ENCODE measurements at places on chromosomes 11 and 22. TPM values are rescaled to one million over a fixed set of nuclear protein-coding genes. Genes with fewer than 3 reads are reported as not detected.
A peak's percentile ranks its signal among the peaks of the same experiment; 100 is the strongest.

DNA sequence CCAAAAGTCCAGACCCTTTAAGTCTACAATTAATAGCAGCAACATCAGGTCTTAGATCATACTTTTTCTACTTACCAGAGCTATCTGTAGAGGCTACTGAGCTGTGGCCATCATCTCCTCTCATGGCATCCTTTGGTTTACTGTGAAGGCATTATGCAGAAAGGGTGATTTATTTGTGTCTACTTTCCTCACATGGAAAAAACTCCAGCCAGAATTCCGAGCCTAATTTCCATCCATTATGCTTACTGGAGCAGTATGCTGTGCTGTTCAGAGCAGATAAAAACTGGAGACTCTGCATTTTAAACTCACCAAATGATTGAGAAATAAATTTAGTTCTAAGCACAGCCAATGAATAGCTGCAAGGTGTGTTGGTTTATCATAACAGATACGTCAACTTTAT lies 581.8 kb downstream of the ETS1 start:
- ATAC-seq = no peak

Gene RGL4
- not detected for total RNA-seq

GRCh38 chr11:70049045-70049444 lies 29.1 kb upstream of the ANO1 start:
- ATAC-seq = no peak

Gene NRIP3
- 2.2 TPM for total RNA-seq

GRCh38 chr22:37862570-37863325 lies 13.5 kb downstream of the EIF3L start:
- no peak for ATAC-seq

DNA sequence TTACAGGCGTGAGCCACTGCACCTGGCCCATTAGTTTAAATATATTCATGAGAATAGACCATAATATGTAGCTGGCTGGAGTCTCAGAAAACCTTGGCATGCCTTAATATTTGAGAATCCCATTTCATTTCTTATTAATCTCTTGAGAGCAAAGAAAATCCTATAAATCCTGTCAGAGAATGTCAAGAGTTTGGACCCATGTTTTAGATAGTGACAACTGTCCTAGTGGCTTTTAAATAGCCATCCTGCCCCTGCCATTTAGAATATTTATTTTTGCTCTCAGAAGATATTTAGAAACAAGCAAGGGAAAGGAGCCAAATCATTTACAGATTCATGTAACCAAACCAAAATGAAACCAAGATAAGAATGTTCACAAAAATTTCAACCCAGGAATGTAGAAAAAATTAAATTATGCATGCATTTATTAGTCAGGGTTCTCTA lies 107.2 kb downstream of the SWAP70 start:
- no peak for ATAC-seq

GRCh38 chr11:17687946-17688670 lies 31.3 kb upstream of the MYOD1 start:
- no peak for ATAC-seq

DNA sequence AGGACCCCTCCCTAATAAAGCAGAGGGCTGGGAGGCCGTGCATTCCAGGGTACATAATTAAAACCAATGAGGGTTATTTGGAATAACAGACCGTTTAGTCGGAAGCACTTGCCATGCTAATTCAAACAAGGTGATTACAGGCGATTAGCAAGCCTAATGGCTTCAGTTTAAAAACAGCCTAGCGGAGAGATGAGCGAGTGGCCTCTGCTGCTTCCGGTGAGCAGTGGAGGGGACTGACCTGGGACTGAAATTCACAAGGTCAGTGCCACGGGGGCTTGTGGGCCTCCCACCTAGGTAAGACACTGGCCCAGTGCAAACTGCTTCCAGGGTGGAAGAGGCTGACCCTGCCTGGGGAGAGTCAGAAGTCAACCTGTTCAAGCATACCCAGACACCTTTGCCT lies 56.8 kb upstream of the ALX4 start:
- ATAC-seq = no peak

- peak; percentile 39 for ATAC-seq
Observed at GRCh38 chr22:36862251-36863242, 1.7 kb downstream of the NCF4 start.

Gene CCDC87
- total RNA-seq = 1.2 TPM

DNA sequence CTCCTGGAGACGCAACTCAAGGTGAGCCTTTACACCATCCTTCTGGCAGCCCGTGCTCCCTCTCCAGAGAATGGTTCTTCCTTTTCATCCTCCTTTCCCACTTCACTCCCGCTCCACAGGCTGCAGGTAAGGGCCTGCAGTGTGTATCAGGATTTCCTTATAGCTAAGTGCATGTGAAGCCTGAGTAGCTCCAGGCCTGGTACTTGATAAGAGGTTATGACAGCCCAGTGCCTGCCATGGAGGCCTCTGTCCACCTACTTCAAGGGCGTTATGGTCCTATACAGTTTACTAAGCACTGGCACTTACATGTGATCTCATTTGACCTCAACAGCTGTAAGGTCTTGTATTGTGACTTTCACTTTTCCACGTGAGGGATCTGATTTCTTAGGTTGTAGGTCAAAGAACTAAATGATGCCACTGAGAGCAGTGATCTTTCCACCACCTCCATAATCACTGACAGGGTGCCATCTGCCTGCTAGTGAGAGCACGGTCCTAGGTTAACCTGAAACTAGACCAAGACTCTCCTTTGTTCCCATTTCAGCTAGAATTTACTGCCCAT lies 18.1 kb downstream of the SSH3 start:
- ATAC-seq = no peak

Gene CASP5
- 0.67 TPM for total RNA-seq

GRCh38 chr22:42322562-42322926 lies 52.1 kb upstream of the TCF20 start:
- no peak for ATAC-seq

Gene SCGB1C1
- total RNA-seq = not detected

Gene TMEM126A
- 24.9 TPM for total RNA-seq

DNA sequence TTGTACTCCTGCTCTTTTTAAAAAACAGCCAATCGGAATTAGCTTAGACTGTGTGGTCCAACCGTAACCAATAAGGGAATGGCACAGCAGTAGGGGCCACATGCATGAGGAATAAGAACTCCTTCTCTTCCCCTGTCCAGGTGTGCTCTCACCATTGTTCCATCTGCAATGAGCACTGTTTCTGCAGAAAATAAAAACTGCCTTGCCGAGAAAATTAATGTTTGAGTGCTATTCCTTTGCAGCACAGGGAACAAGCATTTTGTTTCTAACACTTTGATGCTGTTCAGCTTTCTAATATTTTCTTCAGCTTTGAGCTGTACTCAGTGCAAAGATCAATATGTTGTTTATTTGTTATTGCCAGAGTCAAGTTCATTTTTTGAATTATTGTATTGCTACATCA lies 57.9 kb downstream of the PIWIL3 start:
- ATAC-seq = no peak

DNA sequence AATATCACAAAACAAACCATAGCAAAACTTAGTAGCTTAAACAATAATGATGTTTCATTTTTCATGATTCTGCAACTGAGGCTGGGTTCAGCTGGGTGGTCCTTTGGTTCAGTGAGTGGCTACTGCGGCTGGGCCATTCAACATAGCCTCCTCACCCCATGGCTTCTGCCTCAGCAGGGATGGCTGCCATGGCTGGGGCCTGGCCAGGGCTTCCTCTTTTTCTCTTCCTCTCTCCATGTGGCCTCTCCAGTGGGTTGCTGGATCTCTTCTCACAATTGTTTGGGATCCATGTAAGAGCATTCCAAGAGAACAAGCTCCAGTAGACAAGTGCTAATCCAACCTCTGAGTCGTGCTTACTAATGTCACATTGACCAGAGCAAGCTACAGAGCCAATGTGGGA lies 248.6 kb upstream of the PLET1 start:
- no peak for ATAC-seq

Gene GLB1L3
- not detected for total RNA-seq

Gene SCARF2
- 25.3 TPM for total RNA-seq

Gene NXPE2
- total RNA-seq = 0.31 TPM

Gene PUS3
- 7.8 TPM for total RNA-seq

Gene SCYL1
- 70.6 TPM for total RNA-seq

Gene DEUP1
- not detected for total RNA-seq

DNA sequence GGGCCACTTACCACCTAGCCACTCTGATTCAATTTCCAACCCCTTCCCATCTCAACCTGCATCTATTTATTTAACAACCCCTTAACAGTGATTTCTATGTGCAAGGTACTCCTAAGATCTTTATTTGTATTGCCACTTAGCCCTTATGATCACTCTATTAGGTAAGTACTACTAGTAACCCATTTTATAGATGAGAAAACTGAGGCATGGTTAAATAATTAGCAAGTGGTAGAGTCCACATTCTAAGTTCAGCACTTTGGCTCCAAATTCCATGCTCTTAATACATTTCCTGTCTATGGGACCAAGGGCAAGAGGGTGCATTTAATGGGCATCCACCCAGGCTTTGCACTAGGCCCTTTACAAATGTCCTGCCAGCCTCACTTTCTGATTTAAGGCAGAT lies 38.1 kb upstream of the CSNK2A3 start:
- no peak for ATAC-seq

DNA sequence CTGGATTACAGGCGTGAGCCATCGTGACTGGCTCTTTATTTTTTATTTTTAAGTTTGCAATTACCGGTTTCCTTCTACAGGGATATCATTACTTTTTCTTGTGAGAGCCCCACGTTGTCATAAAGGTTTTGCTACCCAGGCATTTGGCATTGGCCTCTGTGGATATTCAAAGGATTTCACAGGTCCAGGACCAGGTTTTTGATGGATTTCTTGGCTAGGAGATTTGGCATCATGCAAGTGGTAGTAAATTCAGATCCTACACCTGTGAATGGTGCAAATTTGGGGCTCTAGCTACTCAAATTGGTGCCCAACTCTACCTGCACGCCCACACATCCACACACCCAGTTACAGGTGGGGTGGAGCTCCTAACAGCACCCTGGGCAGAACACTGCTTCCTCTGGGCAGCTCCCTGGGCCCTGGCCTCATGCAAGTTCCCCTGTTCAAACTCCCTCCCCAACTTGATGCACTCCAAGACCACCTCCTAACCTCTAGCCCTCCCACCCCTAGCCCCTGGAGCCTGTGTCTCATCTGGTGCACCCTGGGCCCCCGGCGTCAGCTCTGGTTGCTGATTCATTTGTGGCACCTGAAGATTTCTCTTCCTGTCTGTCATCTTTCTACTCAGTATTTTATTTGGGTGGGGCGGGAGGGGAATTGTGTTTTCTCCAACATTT lies 9.3 kb upstream of the MRGPRD start:
- ATAC-seq = no peak

DNA sequence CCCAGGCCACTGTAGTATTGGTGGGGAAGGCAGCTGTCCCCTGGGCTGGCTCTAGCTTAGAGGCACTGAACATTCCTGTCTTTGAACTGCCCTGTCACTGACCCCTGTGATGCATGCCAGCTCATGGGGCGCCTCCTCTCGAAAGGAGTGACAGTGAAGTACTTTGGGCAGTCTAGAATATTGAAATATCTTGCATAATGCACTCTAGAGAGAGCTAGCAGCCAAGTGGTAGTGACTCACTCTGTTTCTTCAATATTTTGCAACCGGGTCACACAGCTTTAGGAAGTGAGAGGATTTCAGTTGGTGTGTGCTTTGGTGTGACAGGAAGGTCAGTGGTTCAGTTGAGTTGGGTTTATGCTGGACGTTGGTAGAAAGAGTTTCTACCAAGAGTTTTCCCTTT lies 35.5 kb upstream of the ST14 start:
- peak; percentile 97 for ATAC-seq

- ATAC-seq = no peak
Observed at GRCh38 chr11:17799147-17799546, 64.6 kb downstream of the KCNC1 start.

GRCh38 chr22:27456696-27457503 lies 344.7 kb downstream of the MN1 start:
- ATAC-seq = no peak

Gene RCOR2
- 0.58 TPM for total RNA-seq

DNA sequence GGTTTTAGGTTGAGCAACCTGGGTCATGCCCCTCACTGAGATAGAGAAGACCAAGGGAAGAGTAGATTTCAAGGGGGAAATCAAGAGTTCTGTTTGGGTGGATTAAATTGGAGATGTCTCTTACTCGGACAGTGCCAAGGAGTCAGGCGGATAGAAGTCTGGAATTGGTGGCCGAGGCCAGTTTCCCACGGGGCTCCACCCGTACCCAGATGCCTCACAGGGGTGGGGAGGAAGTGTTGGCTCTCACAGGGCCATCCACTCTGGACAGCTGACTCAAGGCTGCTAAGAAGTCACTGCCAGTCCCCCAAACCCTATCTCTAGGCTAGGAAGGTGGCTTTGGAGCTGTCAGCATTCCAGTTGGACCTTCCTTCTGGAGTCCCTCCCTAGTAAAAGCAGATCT lies 79.1 kb upstream of the TIMP3 start:
- ATAC-seq = no peak

Gene ANO3
- total RNA-seq = not detected

DNA sequence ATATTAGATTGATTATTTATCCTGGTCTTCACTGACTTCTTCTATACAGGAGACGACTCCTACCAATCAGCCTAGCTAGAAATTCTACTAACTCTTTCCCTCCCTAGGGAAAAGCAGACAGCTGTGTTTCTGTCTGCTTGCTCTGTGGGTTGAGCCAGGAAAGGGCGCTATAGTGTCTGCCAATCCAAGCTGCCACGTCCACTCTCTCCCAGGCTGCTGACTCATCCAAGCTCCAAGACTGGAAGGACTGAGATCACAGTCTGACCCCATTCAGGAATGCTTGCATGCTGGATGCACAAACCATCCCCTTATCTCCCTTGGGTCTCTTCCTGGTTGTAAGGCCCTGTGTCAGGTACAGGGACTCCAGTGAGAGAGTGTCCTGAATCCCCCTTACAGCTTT lies 955.6 kb downstream of the OPCML start:
- no peak for ATAC-seq

DNA sequence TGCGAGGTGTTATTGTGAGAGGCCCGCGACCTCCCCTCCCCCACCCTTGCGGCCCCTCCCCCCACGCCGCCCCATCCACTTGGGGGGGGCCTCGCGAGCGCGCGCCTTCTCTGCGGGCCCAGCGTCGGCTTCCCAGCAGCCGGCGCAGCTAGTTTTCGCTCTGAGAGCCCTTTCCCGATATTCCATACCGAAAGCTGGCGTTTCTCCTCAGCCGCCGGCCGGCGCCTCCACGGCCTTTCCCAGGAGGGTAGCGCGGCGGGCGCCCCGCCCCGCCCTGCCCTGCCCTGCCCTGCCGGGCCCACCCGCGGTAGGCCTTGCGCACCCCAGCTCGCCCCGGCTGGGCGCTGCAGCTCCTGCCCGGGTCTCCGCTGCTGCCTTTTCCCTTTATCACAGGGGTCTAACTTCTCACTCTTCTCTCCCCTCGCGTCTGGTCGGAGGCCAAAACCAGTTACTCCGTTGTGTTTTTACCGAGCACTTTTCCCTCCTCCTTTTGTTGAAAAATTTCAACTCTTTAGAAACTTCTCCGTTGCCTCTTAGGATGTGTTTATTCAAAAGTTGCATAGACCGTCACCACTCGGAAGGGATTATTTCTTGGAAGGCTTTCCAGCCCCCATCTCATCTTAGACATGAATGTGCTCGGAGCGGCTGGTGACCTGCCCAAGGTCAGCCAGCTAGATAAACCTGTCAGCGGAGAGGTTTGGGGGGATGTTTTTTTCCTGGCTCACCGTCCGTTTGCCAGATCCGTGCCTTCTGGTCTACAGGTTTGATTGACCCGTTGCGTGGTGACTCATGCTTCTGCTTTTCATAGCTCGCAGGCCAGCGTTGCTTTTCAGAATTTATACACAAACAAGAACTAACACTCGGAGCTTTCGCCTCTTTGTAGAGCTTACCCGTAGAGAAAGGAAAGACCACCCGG lies 648 bp downstream of the PAFAH1B2 start:
- ATAC-seq = peak; percentile 79
